Aortic smooth muscle cell (primary cell): ENCODE measurements at places on chromosomes 7 and 10. TPM values are rescaled to one million over a fixed set of nuclear protein-coding genes. Genes with fewer than 3 reads are reported as not detected.

The PLXDC2 gene
- total RNA-seq, result 12.8 and 51.4 TPM in 2 replicates

The ABCB1 gene
- total RNA-seq, result 1.3 and 3.9 TPM in 2 replicates

The CYP3A4 gene
- not detected in 2 replicates for total RNA-seq

The SEMA3C gene
- 39.1 and 69.0 TPM in 2 replicates for total RNA-seq

The CDK14 gene
- total RNA-seq, result 35.1 and 49.3 TPM in 2 replicates

The ZNF425 gene
- 2.8 TPM in 2 replicates for total RNA-seq

The SYCE1 gene
- 0.19 TPM in 1 of 2 replicates, not detected in the other for total RNA-seq

The OPN1SW gene
- not detected in 2 replicates for total RNA-seq

The VSTM2A gene
- not detected in 2 replicates for total RNA-seq

The UTF1 gene
- not detected in 2 replicates for total RNA-seq

The TMEM140 gene
- total RNA-seq, result 18.8 and 25.4 TPM in 2 replicates

The NT5C3A gene
- total RNA-seq, result 14.0 and 15.3 TPM in 2 replicates

The GIMAP6 gene
- 1.7 and 5.4 TPM in 2 replicates for total RNA-seq

The STEAP2 gene
- total RNA-seq, result 18.0 and 22.3 TPM in 2 replicates

The SH2D4B gene
- not detected in 2 replicates for total RNA-seq

The AKR1C8 gene
- not detected in 2 replicates for total RNA-seq

The TNS3 gene
- 19.4 and 43.8 TPM in 2 replicates for total RNA-seq

The SLC16A12 gene
- 0.25 and 0.53 TPM in 2 replicates for total RNA-seq

The OR9A2 gene
- total RNA-seq, result not detected in 2 replicates

The SPACDR gene
- 0.25 and 0.79 TPM in 2 replicates for total RNA-seq

The GRID2IP gene
- total RNA-seq, result not detected in 2 replicates

The NEURL1 gene
- under 0.01 TPM in 2 replicates for total RNA-seq

The EPDR1 gene
- total RNA-seq, result 51.2 and 99.0 TPM in 2 replicates

The CACNB2 gene
- total RNA-seq, result 0.26 and 0.31 TPM in 2 replicates

The MACC1 gene
- total RNA-seq, result under 0.01 and 0.06 TPM in 2 replicates

The INTS15 gene
- total RNA-seq, result 6.1 and 6.3 TPM in 2 replicates

The SLC29A4 gene
- 0.40 and 0.75 TPM in 2 replicates for total RNA-seq

The DYNC1I1 gene
- 3.2 and 3.5 TPM in 2 replicates for total RNA-seq

The PRSS37 gene
- total RNA-seq, result not detected in 2 replicates

The CRPPA gene
- 2.0 and 2.7 TPM in 2 replicates for total RNA-seq

The PRR15 gene
- 0.19 TPM in 1 of 2 replicates, not detected in the other for total RNA-seq

The ELFN1 gene
- total RNA-seq, result under 0.01 and 0.06 TPM in 2 replicates

The GBF1 gene
- total RNA-seq, result 28.4 and 40.7 TPM in 2 replicates

The LRIT1 gene
- total RNA-seq, result not detected in 2 replicates

The ITPRIP gene
- total RNA-seq, result 12.6 and 25.4 TPM in 2 replicates
